ENCODE measurements at places on chromosomes 1 and 21.

GRCh38 chr1:201724039-201724765 lies 104.8 kb upstream of the IPO9 start:
- DNase-seq, result no peak

DNA sequence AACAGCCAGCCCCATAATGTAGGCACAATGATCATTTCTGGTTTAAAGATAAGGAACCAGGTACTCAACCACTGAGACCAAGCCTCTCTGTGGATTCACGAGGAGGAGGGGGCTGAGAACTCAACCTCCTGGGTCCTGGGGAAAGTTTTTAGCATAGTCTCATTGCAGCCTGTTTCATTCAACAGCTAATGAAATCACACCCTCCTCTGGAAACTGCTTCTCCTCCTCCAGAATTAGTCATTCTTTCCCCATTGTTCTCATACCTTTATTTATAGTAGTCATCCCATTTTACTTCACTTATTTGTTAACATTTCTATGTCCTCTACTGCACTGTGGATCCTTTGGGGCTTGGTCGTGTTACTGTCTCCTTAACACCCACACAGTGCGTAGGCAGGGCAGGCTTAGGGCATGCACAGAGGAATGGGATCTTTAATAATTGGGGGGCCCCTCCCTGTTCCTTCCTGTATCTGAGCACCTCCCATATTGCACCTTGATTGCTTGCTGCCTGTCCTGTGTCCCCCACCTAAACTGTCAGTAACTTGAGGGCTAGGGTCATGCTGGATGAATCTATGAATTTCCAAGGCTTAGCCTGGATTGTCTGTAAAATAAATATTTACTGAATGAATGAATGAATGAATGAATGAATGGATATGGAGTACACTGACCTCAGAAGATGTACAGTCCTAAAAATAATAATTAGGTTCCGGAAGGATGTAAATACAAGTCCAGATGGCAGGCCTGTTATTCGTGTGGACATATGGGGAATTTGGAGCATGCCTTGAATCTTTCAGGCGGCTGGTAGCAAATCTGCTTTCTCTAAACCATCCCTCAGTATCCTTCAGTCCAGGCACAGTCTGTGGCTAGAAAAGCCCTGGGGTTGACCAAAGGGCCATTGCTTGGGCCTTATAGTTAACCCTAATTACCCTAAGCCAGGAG lies 153.8 kb upstream of the HMGB4 start:
- DNase-seq, result no peak

- no peak for DNase-seq
These were observed 1.2 kb downstream of the LRP8 start for GRCh38 chr1:53326598-53327181.

DNA sequence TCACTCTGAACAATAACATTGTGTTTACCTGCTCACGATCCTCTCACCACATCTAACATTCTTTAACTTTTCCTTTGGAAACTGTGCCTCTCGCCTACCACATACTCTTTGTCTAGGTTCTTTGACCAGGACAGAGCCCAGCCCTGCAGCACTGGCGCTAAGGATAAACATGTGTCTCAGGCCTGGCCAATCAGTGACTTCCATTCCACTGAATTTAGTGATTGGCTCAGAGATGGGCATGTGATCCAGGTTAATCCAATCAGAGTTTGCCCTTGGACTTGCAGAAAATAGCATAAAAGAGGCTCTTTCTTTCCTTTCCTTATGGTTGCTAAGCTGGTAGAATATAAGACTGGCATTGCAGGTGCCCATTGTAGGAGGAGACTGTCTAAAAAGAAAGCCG lies 605.7 kb downstream of the MATN1 start:
- DNase-seq, result no peak

DNA sequence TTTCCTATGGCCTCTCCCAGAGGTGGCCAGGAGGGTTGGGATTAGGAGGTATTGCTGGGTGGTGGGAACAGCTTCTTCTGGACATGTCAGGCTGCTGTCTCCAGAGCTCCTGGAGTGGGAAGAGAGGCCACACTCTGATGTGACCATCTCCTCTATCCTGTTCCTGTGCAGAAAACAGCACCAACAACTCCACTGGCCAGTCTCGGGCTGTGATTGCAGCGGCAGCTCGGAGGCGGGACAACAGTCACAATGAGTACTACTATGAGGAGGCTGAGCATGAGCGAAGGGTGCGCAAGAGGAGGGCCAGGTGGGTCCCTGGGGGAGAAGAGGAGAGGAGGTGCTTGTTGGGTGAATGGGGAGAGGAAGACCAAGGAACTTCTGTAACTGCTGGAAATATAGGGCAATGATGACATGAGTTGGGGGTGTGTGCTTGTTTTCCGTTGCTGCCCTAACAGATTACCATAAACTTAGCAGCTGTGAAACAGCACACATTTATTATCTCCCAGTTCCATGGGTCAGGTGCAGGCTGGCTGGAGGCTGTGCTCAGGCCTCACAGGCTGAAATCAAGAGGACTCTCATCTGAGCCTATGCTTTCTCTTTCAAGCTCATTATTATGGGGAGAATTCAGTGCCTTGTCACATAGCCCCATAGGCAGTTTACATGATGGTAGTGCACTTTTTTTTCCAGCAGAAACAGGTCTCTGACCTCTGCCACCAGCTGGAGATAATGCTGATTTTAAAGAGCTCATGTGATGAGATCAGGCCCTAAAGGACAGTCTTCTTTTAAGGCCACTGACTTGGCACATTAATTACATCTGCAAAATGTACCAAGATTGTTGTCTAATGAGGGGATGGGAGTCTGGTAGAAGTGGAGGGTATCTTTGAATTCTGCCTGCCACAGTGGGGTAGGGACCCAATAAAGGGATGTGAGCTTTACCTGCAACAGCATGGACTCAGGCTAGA lies 20.8 kb downstream of the VANGL2 start:
- DNase-seq, result no peak
